CD8-positive, alpha-beta T cell (primary cell): ENCODE measurements at places on chromosomes 13 and 19.

DNA sequence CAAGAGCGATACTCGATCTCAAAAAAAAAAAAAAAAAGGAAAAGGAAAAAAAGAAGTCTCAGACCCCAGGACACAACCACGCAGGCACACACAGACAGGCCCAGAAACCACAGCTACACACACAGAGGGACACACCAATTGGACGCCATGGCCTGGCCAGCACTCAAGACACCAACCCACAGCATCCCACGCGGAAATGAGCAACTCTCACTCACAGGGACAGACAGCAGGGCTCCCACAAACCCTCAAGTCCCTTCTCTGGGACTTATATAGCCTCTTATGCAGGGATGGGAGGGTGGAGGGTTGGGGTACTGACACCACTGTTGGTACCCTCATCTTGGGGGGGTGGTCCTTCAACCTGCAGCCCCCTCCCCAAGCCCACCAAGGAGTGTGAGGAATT, 5.9 kb downstream of the NOTCH3 start:
- DNase-seq = no peak

DNA sequence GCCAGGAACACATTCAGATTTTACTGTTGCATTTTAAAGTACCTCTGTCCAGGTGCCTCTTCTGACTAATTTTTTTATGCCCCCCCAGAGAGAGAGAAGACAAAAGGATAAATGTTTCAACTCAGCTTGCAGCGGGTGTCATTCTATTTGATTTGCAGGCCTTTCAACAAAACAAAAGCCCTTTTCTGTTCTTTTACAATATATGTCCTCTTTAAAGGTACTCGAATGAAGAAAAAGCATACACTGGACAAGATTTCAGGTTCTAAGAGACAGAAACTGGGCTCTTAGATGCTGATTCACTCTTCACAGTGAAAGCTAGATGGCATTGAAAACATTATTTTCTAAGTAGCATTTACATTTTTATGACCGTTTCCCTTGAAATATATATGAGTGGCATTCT, 2.9 kb upstream of the FRY start:
- no peak for DNase-seq

DNA sequence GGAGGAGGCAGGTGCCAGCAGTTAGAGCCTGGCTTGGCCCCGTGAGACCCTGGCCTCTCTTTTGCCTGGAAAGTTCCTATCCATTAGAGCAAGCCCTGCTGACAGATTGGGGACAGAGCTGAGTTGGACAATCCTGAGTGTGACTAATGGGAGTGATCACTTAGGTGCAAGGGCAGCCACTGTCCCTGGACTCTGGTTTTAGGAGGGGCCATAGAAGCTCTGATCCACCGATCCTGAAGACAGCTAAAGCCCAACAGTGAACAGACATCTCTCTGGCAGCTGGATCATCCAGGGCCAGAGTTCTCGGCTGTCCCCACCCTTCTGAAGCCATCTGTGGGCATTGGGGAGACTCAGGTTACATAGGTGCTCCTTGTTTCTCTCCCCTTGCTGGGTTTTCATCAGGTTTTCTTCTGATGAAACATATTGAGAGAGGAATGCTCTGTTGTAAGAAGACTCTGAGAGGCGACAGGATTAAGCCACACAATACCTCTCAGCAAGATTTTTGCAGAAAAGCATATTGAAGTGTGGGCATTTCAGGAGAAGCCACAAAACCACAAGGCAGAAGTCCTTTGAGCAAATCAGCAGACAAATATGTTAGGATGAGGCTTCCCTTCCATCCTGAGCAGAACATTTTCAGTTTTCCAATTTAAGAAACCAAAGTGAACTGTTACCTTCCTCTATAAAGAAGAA, 288.0 kb upstream of the MAB21L1 start:
- DNase-seq = no peak

DNA sequence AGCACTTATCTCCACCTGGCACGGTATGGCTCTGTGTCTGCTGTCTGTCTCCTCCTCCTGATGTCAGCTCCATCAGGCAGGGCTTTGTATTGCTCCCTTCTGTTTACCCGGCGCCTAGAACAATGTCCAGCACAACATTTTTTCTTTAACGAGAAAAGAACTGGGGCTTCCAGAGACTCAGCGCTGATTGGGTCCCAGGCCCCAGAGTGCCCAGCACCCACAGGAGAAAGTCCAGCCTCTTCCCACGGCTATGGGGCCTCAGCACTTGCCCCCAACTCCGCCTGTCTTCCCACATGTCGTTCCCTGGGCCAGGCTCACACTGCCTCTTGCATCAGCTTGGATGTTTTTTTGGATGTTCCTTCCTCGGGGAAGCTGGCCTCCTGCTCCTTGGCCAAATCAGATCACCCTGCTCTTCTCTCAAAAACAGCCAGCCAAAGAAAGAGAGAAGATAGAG, 6.9 kb downstream of the MYPOP start:
- DNase-seq = no peak

GRCh38 chr19:29375429-29376119, 150.2 kb upstream of the VSTM2B start:
- DNase-seq = no peak

DNA sequence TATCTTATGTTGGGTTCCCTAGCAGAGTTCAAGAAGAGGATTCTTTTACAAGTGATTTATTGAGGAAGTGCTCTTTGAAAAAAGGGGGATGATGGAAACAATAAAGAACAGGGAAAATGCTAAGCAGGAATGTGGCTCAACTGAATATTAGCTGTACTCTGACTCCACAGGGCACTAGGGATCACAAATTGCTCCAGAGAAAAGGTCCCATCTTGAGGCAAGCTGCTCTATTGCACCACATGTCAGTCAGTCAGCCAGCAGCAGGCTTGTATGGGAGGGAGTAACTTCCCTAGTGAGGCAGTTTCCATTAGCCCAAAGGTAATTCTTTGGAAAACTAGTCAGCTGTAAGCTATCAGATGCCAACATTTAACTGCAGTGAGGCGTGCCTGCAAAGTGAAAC, 73.3 kb upstream of the FNDC3A start:
- no peak for DNase-seq

- DNase-seq = no peak
These were observed 56.9 kb upstream of the ZNF254 start for GRCh38 chr19:24029941-24030636.

DNA sequence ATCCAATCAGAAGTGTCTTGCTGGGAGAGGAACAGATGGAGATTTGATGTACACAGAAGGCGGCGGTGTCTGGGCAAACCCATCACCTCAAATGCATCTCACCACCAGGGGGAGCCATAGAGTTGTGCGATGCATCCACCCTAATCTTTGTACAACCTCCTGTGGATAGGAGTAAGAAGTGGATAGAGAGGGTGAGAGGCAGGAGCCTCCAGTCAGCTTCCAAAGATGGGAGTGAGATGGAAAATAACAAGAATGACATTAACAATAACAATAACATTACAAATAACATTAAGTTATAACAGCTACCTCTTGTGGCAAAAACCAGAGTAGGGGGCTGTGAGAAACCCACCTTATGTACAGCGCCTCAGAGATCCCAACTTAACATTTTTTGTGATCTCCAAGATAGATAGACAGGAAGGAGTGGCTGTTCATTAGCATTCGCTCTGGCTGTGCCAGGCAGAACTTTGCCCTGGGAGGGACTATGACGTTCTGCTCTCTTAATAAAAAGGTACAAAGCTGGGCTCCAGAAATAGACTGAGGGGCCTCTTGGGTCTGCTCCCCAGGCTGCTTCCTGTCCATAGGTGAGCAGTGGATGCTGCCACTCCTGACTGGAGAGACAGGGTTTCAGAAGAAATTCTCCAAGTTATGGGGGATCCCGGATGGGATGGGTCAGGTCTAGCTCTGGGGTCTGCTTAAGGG, 5.2 kb upstream of the CEACAM18 start:
- DNase-seq = peak; percentile 70

DNA sequence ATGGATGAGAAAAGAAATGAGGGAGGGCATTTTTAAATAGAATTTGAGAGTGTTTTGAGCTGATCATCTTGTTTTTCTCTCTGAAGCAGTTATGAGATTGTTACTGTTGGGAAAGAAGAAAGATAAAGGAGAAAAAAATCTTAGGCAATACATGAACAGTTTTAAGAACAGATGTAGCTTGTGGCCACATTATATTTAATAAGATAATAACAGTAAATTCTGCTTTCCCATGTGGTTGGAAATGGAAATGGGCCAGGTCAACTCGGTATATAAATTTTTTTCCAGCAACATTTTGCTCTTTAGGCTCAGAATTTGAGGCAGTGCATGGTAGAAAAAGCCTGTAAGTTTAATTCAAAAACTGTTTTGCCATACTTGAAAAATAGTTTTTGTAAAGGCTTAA, 118.7 kb downstream of the POSTN start:
- DNase-seq = no peak

DNA sequence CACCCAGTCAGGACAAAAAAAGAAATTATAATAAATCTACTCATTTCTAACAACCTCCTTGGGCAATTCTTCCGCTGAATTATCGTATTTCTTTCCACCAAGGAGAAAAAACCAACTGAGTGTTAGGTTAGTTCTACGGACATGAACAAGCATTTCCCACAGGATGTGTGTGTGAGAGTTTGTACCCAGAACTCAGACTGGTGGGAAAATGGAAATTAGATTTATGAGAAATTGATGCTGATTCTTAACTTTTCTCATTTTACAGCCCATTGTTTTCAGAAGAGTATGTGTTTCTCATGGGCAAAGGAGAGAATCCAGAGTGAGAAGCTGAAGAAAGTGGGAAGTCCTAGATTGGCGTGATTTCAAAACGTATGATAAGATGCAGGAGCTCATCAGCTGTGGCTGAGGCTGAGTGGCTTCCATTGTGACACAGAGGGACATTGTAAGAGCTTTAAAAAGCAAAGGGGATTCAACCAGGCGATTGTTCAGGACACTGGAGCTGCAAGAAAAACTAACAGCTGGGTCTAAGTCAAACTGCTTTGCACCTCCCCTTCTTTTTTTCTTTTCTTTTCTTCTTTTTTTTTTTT, 184.7 kb upstream of the ARGLU1 start:
- DNase-seq = no peak

DNA sequence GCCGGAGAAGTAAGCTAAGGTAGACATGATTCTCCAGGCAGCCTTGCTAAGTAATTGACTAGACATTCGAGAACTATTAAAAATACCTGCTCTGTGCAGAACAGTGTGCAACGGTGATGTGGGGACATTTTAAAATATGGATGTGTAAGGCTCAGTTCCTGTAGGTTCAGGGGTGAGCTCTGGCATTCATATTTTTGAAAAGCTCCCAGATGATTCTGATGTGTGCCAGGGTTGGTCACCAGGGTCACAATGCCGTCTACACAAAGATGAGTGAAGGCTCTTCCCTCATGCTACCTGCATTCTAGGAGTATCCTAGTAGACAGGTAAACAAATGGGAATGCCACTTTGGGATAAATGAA, 702 bp upstream of the EPSTI1 start:
- DNase-seq = no peak

DNA sequence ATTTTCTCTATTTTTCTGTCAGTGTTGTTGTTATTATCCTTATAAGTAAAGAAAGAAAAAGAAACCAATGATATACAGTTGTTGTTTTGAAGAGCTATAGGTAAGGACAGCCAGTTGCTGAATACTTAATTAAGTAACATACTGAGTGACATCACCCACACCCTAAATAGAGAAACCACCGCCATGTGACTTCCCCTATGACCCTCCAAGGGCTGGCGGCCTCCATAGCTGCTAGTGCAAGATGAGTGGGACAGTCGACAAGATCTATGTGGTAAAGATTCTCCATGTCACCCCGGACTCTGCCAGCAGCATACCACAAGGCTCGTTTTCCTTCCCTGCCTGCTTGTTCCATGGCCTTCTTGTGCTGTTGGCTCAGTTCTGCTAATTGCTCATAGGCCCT, 221.1 kb downstream of the DNAJC15 start:
- DNase-seq = no peak

DNA sequence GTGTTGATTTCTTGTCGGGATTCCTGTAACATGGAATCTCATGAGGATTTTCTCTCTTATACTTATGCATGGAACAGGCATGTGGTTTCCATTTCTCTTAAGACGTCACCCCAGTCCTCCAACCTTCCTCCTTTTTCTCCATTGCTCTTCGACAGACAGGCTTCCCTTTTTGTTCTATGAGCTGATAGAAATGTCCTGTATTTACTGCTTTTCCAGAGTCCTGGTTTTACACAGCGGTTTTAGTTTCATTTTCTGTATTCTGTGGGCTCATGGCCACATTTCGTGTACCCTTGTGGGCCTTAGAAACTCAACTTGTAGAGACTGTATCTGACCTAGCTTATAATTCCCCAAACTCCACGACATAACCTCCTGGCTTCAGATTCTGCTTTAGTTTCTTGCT, 113.1 kb downstream of the PAN3 start:
- DNase-seq = no peak

- no peak for DNase-seq
These were observed 102.9 kb downstream of the SHISA2 start for GRCh38 chr13:25948910-25949309.

GRCh38 chr13:23945612-23946011, 48.3 kb upstream of the C1QTNF9B start:
- DNase-seq = no peak

- DNase-seq = no peak
These were observed 235.4 kb downstream of the PCDH20 start for GRCh38 chr13:61180234-61180633.

- DNase-seq = no peak
These were observed 451.7 kb downstream of the EFNB2 start for GRCh38 chr13:106083620-106084350.

GRCh38 chr19:16586991-16587832, 15.0 kb upstream of the SLC35E1 start:
- DNase-seq = peak; percentile 72

DNA sequence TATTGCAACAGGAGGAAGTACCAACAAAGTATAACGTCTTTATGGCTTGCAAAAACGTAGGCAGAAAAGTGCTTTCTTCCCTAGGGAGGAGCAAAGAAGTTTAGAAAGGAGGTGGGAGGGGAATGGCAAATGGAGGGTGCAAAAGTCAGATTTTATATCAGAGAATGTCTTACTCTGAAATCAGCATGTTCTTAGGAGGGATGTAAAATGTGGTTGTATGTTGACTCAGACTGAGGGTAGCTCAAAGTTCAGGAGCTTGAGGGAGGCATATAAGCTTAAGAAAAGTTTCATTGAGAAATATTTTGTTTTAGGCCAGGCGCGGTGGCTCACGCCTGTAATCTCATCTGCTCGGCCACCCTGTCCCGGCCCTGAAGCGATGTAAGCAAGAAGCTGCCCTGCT, 1.7 kb downstream of the ZNF90 start:
- no peak for DNase-seq
